ENCODE measurements at places on chromosomes 5 and 9. TPM values are rescaled to one million over a fixed set of nuclear protein-coding genes. Genes with fewer than 3 reads are reported as not detected.

- peak; percentile 70 for DNase-seq
- H3K36me3 ChIP-seq: no peaks in the 10 kb centered on the region
- H3K4me3 ChIP-seq: peak overlapping the region; percentile 68
- peak overlapping the region; percentile 35 for H3K27ac ChIP-seq
- H3K4me1 ChIP-seq: peaks cover 18% of the 10 kb centered on the region
Observed at GRCh38 chr5:75053304-75054133, 1.2 kb upstream of the GCNT4 start.

- H3K27me3 ChIP-seq: no peaks in the 10 kb centered on the region
- H3K27ac ChIP-seq: no peak overlapping the region
- H3K36me3 ChIP-seq: no peaks in the 10 kb centered on the region
- no peaks in the 10 kb centered on the region for H3K4me1 ChIP-seq
Observed at GRCh38 chr5:36573438-36573837, 33.0 kb upstream of the SLC1A3 start.

GRCh38 chr5:171622010-171622409, 163.6 kb upstream of the SMIM23 start:
- no peaks in the 10 kb centered on the region for H3K36me3 ChIP-seq
- H3K4me1 ChIP-seq: peaks cover 10% of the 10 kb centered on the region
- peaks cover 92% of the 10 kb centered on the region for H3K27me3 ChIP-seq
- no peak overlapping the region for H3K4me3 ChIP-seq
- DNase-seq: no peak

DNA sequence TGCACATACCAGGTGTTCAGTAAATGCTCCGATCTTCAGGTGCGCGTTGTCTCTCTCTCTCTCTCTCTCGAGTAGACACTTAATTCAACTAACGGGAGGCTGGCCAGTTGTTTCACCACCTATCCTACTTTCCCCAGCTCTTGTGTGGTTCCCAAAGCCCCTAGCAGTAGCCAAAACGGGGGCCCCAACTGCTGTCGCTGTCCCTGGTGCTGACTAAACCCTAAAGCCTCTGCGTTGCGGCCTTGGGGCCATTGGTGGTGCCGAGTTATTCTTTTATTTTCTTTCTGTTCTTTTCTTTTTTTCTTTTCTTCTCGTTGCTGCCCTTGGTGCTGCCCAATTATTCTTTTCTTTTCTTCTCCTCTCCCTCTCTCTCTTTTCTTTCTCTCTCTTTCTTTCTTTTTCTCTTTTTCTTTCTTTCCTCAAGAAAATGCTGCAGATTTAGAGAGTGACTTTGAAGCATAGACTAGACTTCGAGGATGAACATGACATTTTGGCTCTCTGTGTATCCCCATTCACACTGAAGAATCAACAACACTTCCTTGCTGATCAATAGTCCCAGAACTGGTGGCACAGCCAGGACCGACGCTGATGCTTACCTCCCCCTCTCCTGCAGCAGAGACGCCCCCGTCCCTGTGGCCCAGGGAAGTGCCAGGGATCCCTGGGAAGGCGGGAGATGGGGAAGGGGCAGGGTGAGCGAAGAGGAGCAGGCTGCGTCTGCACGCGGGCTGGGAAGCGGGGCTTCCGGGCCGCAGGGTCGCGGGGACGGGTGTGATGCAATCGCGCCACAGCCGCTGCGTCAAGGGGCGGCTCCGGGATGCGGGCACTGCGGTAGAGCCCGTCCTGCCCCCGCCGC, at the start of gene FBLL1:
TSS of gene FBLL1 (plus strand) at position 785 of the 853 bp plus-strand sequence. CDS start 200 bp downstream, outside the sequence.
- peaks cover 10% of the 10 kb centered on the region for H3K4me1 ChIP-seq
- no peak within 1 kb of the TSS for H3K27ac ChIP-seq
- H3K4me3 ChIP-seq: peak within 1 kb of the TSS; percentile 56
- H3K27me3 ChIP-seq: peaks cover 9% of the 10 kb centered on the region
- no peak for DNase-seq

DNA sequence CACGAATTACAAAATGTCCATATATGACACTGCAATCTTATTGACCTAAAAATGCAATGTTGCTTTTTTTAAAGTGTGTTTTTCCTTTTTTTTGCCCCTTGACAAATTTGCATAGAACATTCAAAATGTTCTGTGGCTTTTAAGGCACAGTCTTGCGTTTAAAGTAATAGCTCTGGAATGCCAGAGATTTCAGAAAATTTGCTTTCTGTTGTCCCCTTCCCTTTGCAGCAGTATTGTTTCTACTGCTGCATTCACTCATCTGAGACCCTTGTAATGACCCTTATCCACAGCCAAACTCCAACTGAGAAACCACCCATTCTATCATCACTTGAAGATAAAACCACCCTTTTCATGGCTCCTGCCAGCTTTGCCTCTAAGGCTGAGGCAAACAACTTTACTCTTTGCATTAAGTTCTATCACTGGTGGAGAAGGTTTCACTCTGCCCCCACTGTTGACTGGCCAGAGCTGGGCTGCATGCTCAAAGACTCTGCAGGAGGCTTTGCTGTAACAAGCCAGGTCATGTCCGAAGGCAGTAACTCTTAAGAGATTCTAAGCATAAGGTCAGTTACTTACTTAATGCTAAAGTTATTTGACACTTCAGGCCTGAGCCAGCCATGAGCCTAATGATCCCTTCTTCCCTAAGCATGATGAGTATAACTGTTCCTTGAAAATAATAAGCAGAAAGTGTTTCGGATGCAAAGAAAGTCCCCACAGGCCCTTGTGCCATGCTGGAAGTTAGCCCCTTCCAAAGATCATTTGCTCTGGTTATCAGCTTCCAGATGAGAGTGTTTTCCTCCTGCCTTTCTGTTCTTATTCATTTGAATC, 101.9 kb downstream of the CD180 start:
- DNase-seq: no peak
- no peaks in the 10 kb centered on the region for H3K36me3 ChIP-seq
- no peaks in the 10 kb centered on the region for H3K4me1 ChIP-seq
- H3K4me3 ChIP-seq: no peak overlapping the region
- no peaks in the 10 kb centered on the region for H3K27me3 ChIP-seq
- H3K27ac ChIP-seq: 0 out of 2 replicates have a peak overlapping the region, but pooled peaks have one; percentile 22

DNA sequence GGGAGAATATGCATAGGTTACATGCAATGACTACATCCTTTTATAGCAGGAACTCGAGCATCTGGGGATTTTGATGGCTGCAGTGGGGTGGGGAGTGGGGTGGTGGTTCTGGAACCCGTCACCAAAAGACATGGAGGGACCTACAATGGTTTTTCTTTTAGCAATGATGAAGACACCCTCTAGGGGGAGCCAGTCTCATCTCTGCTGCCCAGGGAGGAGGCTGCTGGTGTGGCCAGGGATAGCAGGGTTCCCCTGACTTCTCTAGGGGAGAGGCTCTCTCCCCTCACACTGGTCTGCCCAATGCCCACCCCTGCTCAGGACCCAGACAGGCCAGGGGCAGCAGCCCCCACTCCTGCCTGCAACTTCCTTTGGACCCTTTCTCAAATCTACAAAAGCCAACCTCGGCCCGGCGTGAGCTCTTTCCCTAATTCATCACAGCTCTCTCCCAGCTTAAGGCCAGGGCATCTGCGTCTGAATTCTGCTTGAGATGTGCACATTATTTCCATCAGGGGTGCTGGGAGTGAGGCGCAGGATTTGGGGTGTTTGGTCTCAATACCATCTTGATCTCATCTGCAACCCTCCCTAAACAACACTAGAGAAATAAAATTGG, 73.6 kb upstream of the RETREG1 start:
- no peak overlapping the region for H3K4me3 ChIP-seq
- 0 out of 2 replicates have a peak, but pooled peaks cover 2% of the 10 kb centered on the region for H3K4me1 ChIP-seq
- peaks cover 59% of the 10 kb centered on the region for H3K36me3 ChIP-seq
- DNase-seq: no peak

- no peaks in the 10 kb centered on the region for H3K36me3 ChIP-seq
- H3K4me3 ChIP-seq: no peak within 1 kb of the TSS
- no peak within 1 kb of the TSS for H3K27ac ChIP-seq
- no peaks in the 10 kb centered on the region for H3K27me3 ChIP-seq
- no peaks in the 10 kb centered on the region for H3K4me1 ChIP-seq
Observed at GRCh38 chr9:72060513-72060912, at the start of gene C9orf57. C9orf57 (minus strand) TSS chr9:72060613; CDS start chr9:72059331, 1,282 bp downstream.

DNA sequence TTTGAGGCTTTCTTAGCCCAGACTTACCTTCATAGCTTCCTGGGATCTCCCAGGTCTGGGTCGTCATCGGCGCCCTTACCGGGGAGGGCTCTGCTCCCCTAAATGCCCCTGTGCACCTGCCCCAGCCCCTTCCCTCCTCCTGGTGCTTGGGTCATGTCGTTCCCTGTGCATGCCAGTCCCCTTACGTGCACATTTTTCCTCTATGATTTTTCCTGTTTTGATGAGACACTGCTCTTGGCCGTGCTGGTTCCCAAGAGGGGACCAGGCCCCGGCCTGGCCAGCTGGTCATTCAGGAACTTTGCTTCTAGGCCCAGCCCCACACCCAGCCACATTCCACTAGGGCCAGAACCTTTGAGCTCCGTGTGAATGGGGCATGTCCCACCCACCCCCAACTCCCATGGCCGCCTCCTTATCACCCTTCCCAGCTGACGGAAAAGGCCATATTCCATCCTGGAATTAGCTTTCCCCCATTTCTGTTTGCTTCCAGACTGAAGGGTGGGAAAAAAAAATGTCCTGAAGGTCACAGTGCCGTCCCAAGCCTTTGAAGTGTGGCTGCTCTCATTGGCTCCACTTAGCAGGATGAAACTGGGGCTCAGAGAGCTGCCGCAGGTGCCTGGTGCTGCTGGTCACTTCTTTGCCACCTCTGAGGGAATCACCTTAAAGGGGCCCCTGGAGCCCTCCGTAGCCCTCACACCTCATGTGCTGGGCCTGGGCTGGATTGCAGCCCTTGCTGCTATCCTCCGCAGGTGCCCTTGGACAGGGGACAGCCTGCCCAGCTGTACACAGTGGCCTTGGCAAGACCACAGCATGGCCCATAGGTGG, 25.1 kb downstream of the ERGIC1 start:
- H3K4me1 ChIP-seq: no peaks in the 10 kb centered on the region
- H3K4me3 ChIP-seq: no peak overlapping the region
- no peak for DNase-seq
- H3K36me3 ChIP-seq: no peaks in the 10 kb centered on the region

GRCh38 chr9:33375841-33376321, 26.5 kb downstream of the AQP7 start:
- H3K27ac ChIP-seq: no peak overlapping the region
- no peak for DNase-seq
- H3K4me3 ChIP-seq: no peak overlapping the region
- no peaks in the 10 kb centered on the region for H3K27me3 ChIP-seq

GRCh38 chr5:168218746-168219145, 72.7 kb upstream of the WWC1 start:
- no peaks in the 10 kb centered on the region for H3K27me3 ChIP-seq
- no peaks in the 10 kb centered on the region for H3K36me3 ChIP-seq
- no peak overlapping the region for H3K27ac ChIP-seq
- no peak for DNase-seq
- peaks cover 17% of the 10 kb centered on the region for H3K4me1 ChIP-seq
- no peak overlapping the region for H3K4me3 ChIP-seq

DNA sequence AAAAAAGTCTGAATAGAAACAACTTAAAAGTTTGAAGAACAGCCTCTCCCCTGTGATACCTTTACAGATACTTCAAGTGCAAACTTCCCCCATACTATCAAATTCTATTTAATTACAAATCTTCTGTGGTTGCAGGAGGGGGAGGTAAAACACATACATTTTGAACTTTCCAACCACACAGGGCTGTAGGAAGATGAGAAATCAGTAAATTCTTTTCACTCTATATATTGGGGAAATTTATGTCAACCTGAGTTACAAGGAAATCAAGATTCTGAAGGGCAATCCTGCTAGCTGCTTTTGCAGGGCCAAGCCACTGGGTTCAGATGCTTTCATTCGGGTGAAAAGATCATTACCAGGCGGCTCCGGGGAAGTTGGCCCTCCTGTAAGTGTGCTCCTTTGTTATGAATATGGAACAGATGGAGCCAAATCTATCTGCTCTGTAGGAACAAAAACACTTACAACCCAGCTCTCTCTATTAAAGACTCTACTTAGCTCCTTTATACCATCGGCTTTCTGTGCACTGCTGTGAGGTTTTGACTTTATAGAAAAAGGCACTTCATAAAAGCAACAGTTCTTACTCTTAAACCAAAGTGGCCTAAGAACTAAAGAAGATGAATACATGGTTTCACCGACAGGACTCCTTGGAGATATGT, 269.1 kb downstream of the EFNA5 start:
- peaks cover 20% of the 10 kb centered on the region for H3K4me1 ChIP-seq
- no peak overlapping the region for H3K4me3 ChIP-seq
- H3K36me3 ChIP-seq: no peaks in the 10 kb centered on the region
- no peaks in the 10 kb centered on the region for H3K27me3 ChIP-seq

DNA sequence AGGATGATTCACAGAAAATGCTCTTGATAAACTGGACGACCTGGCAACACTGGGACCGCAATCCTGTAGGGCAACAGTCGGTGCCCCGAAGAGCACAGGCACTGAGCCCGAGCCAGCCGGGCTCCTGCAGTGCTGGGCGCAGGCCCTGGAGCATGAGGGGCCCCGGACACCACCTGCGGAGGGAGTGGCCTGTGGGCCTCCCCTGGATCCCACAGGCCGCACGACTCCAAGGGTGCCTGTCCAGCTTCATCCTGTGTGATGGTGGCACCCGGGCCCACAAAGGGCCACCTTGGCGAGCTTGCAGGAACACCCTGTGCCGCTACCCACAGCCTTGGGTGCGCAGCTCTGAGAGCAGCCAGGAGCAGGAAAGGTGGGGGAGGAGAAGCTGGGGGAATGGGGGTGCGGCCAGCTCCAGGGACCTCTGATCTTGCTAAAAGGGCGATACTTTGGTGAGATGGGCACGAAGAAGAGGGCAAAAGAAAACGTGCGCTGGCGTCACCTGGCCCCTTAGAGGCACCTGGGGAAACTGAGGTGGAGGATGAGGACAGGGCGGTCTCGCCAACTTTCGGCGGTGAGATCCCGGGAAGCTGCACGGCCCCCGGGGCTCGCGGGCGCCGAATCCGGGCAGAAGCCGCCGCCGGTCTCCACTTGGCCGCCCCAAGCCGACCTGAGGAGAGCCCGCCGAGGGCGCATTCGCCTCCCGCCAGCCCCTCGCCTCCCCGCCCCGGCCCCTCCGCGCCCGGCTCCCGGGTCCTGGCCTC, 722 bp downstream of the TBC1D9B start:
- H3K27ac ChIP-seq: no peak overlapping the region
- DNase-seq: no peak
- H3K36me3 ChIP-seq: peaks cover 9% of the 10 kb centered on the region
- no peaks in the 10 kb centered on the region for H3K27me3 ChIP-seq
- H3K4me3 ChIP-seq: peak overlapping the region; percentile 72
- peaks cover 7% of the 10 kb centered on the region for H3K4me1 ChIP-seq

GRCh38 chr9:92680166-92681119, 10.5 kb upstream of the IPPK start:
- no peak overlapping the region for H3K27ac ChIP-seq
- H3K4me1 ChIP-seq: peaks cover 9% of the 10 kb centered on the region
- H3K4me3 ChIP-seq: no peak overlapping the region
- no peaks in the 10 kb centered on the region for H3K36me3 ChIP-seq
- H3K27me3 ChIP-seq: no peaks in the 10 kb centered on the region

WHRN gene
- 7.4 TPM for total RNA-seq

DNA sequence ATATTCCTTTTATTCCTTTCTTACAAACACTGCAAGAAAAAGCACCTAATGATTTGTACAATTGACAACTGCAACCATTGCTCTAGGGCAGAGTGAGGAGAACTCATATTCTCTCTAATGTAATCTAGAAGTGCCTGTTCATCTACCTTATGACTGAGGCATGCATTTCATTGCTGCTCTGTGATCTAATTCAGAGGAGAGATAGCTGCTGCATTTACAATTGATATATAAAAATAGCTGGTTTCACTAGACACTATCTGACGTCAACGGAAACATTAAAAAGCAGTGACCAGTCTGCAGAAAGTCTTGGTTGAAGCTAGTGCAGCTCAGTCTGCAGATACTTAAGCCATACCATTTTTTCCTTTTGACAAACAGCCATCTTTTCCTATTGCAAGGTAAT, 72.8 kb upstream of the C6 start:
- no peak overlapping the region for H3K4me3 ChIP-seq
- DNase-seq: no peak
- no peaks in the 10 kb centered on the region for H3K27me3 ChIP-seq
- no peak overlapping the region for H3K27ac ChIP-seq
- H3K4me1 ChIP-seq: peaks cover 4% of the 10 kb centered on the region
